ENCODE measurements at places on chromosomes 2 and 18.

- no peak for DNase-seq
Observed at GRCh38 chr2:199464606-199465352, 7.0 kb upstream of the SATB2 start.

GRCh38 chr18:52536039-52536438 lies 196.0 kb downstream of the DCC start:
- no peak for DNase-seq

GRCh38 chr2:69790601-69790959 lies 38.9 kb upstream of the GMCL1 start:
- no peak for DNase-seq

- no peak for DNase-seq
Observed at GRCh38 chr18:57984490-57985115, 59.4 kb upstream of the NEDD4L start.

- peak; percentile 18 for DNase-seq
Observed at GRCh38 chr2:130341562-130342019, 1.1 kb upstream of the IMP4 start.

DNA sequence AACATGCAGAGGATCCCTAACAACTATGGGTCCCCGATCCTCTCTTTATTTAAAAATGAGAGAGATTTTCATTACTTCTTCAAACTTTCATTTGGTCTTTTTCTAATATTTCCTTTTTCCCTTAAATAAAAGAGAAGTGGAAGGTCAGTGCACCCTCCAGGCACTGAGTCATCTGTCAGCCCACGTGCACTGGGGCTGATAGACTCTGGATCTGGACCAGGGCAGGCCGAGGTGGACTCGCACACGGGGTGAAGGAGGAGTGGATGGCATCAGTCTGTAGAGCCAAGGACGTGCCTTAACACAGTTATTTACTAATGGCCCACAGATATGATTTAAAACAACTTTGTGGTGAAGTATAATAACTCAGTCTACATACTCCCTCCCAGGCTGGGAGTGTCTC lies 214.4 kb upstream of the TMEM200C start:
- no peak for DNase-seq

GRCh38 chr2:23521060-23521459 lies 136.1 kb downstream of the KLHL29 start:
- DNase-seq: no peak

GRCh38 chr2:191691016-191691735 lies 13.2 kb downstream of the NABP1 start:
- DNase-seq: peak; percentile 74

DNA sequence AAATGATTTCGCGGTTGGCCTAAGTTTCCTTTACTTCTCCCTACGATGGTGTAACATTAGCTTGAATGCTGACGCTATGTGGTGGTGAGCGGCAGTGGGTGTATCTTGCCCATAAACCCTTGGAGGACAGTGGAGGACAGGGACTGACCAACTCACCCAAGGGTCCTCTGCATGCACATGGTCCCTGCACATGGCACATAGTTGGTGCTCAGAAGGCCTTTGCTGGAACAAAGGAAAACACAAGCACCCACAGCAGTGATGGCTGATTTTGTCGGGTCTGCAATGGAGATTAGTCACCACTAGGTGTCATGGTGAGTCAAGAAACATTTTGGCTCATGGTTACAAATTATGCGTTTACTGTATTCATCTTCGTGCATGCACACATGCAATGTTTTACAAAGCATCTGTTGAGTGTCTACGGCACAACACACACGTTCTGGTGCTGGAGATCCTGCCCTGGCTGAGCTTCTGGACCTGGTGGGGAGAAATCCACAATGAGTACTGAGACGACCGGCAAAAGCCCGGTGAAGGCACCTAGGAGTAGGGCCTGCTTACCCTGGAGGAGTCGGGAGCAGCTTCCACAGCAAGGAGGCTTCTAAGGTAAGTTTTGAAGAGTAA lies 44.0 kb downstream of the PDCL3 start:
- DNase-seq: peak; percentile 49

GRCh38 chr18:48757367-48757766 lies 193.4 kb downstream of the SMAD7 start:
- DNase-seq: no peak

GRCh38 chr2:198129609-198130008 lies 325.2 kb downstream of the PLCL1 start:
- DNase-seq: no peak

DNA sequence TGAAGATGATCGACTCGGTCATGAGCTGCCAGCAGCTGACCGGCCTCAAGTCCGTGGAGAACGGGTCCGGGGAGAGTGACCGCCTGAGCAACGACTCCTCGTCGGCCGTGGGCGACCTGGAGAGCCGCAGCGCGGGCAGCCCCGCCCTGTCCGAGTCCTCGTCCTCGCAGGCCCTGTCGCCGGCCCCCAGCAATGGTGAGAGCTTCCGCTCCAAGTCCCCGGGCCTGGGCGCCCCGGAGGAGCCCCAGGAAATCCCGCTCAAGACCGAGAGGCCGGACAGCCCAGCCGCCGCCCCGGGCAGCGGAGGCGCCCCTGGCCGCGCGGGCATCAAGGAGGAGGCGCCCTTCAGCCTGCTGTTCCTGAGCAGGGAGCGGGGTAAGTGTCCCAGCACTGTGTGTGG lies 14.9 kb downstream of the SALL3 start:
- no peak for DNase-seq

GRCh38 chr2:19035238-19035637 lies 323.2 kb downstream of the OSR1 start:
- DNase-seq: no peak

- peak; percentile 57 for DNase-seq
Observed at GRCh38 chr2:152740743-152741328, 22.4 kb downstream of the ARL6IP6 start.

GRCh38 chr2:218063486-218063885 lies 5.6 kb upstream of the RUFY4 start:
- no peak for DNase-seq

- DNase-seq: no peak
Observed at GRCh38 chr18:35322486-35323458, 21.4 kb downstream of the ZNF24 start.

- no peak for DNase-seq
Observed at GRCh38 chr2:114517580-114517979, 75.1 kb downstream of the DPP10 start.

GRCh38 chr2:209476367-209477208 lies 52.7 kb downstream of the MAP2 start:
- DNase-seq: no peak

DNA sequence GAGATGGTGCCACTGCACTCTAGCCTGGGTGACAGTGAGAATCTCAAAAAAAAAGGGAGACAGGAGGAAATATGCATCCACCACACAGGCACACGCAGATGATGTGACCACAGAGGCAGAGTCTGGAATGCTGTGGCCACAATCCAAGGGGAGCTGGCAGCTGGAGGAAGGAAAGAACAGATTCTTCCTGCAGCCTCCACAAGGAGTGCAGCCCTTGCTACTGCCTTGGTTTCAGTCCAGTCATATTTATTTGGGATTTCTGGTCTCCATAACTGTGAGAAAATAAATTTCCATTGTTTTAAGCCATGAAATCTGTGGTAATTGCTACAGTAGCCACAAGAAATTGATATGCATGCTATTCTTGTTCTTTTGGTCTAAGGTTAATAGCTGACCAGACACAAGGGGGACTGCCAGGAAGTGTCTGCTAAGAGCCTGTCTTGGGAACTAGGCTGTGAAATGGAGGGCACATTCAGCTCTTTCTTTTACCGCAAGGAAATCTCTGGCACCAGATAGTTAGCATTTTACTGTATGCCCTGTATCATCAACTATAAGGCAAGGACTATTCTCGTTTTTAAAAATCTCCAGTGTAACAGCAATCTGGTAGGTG lies 133.1 kb upstream of the SEC11C start:
- DNase-seq: no peak

DNA sequence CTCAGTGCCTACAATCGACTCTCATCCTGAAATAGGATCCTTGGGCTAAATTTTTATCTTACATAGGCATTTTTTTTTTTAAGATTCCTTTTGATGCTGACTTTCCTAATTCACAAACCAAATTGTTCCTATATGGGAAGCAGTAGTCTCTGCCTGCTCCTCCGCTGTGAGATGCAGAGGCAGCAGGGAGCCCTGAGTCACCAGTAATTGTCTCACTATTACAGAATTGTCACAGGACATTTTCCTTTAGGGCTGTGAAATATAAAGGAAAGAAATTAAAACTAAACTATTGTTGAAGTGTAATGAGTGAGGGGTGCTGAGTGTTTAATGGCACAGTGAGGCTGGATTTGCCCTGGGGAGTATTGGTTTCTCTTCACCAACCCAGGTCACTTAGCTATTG lies 63.8 kb downstream of the MYO3B start:
- no peak for DNase-seq

GRCh38 chr2:166727095-166727494 lies 161.2 kb upstream of the XIRP2 start:
- no peak for DNase-seq

- no peak for DNase-seq
Observed at GRCh38 chr2:88469202-88470114, 17.0 kb upstream of the FOXI3 start.

DNA sequence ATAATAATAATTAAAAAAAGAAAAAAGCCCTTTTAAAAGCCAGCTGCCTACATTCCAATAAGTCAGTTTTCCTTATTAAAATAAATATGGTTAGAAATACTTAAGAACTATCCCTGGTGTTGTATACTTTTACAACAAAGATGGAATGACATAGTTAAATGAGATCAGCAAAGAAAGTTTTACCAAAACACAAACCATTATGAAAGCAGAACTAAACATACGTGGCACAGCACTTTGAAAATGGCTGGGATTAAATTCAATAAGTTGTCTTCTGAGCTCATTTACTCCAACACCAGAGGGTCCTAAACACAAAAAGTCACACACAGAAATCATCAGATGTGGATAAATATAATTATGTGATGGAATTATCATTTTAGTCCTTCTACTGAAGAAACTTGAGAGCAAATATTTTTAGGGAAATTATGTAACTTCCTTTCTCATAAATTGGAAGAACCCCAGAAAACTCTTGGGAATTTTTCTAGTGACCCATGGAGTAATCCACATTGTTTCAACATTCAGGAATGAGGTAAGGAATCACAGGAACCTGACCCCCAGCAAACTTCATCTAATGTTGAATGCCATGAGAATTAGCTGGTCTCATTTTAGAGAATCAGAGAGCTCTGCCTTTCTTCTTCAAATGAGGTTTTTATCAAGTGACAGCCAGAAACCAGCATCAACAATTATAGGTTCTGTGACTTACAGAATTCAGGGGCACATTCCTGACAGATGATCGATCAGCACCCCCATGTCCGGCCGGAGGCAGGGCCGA lies 11.5 kb upstream of the TMEM237 start:
- no peak for DNase-seq

DNA sequence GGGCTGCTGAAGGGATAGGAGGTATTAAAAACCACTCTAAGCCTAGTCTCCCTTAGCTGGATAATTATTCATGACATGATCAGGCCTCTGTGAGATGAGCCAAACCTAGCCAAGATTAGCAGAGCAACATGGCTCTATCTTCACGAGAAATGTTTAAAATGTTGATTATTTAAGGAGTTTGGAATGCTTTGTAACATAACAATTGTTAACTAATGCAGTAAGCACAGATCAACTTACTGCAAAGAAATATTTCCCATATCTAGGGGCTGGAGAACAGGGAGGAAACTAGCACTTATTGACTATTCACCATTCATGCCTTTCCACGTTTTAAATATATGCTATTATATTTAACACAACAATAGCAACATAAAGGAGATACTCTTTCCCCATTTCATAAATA lies 833.7 kb upstream of the CHAC2 start:
- DNase-seq: no peak

DNA sequence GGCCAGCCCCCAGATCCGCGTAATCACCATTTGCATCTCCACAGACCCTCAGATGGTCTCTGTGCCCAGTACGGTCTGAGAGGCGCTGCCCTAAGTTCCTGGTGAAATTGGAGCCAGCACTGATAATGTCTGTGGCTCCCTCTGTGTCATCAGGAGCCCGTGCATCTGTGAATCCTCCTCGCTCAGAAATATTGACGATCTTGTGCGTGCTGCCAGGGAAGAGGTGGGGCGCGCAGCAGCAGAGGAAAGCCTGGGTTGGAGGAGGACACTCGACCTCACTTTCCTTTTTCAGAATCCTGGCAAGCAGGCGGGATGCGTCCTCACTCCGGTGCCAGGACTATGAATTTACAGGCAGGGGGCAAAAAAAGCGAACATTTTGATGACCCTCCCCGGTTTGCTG lies 686.1 kb upstream of the SALL3 start:
- no peak for DNase-seq

- DNase-seq: no peak
Observed at GRCh38 chr18:40413160-40413559, 1541.9 kb upstream of the PIK3C3 start.

GRCh38 chr2:113157118-113157896 lies 16.5 kb upstream of the PSD4 start:
- DNase-seq: no peak
